ENCODE measurements at places on chromosomes 2 and 18.

DNA sequence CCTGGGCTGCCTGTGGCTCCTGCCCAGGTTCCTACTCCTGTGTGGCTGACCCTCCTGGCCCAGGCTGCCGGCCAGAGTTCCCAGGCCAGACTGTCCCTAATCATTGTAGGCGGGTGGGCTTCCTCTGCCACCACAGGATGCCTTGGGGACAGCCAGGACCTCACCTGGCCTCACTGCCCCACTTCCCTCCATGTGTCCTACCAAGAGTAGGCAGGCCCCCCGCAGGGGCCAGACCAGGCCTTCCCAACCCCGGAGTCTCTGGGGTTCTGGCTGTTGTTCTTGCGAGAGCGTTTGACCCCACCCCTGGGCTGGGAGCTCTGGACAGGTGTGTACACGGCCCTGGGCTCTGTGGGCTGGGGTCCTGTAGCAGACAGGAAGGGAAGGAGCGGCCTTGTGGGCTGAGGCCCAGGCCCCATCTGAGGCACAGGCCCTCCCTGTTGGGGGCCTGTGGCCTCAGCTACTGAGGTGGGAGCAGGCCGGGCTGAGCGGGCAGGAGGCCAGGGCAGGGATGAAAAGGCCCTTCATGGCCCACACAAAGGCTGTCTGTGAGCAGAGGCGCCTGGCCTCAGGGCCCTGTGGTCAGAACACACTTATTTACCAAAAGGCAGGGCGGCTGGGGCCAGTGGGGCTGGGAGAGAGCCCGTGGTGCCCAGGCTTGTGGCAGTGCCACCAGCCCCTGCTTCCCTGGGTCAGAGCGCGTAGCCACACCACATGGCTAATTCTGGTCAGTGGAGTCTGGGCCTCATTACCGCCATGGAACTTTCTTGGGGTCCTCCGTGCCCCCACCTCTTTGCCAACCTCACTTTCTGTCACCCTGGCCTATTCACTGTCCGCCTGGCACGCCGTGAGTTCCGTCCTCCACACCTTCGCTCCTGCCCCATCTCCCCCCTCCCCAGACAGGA is 2.0 kb downstream of the SNORC start:
- peak; percentile 75 for DNase-seq

DNA sequence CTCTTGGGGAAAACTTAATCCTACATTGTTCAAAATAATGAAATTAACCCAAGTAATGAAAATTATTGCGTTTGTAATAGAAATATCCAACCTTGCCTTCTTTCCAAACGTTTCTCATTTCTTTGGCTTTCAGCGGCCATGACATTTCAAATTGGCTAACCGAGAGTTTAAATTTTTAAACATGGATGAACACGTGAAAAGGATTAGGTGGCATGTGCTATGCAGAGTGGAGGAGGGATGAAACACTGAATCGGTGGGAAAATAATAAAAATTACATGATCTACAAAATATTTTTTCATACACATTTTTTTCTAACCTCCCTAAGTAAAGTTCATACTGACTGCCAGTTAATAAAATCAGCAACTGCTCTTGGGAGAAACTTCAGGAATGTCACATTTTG is 728.4 kb upstream of the PKDCC start:
- no peak for DNase-seq

- DNase-seq: no peak
Measured at GRCh38 chr18:35610089-35610488, 28.5 kb downstream of the GALNT1 start.

DNA sequence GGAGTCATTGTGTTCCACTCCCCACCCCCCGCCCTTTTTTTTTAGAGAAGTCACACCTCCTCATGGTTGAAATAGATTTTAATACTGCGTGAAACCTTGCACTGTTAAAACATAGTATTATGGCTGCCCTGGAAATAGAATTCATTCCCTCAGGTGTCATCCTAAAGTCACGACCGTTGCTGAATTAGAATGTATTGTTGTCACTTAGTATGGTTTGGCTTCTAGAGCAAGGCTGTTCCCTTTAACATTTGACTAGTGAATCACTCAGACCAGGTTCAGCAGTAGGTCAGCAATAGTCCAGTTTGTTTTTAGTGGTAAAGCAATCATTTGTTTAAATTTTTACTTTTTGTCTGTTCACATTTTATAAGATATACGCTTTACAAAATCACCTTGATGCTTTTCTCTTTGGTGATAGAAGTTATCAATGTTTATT is 1.2 kb downstream of the BABAM2 start:
- no peak for DNase-seq

- DNase-seq: no peak
Measured at GRCh38 chr2:182349268-182349667, 77.6 kb downstream of the PDE1A start.

GRCh38 chr2:127080938-127081755 is 25.8 kb downstream of the BIN1 start:
- DNase-seq: peak; percentile 73

DNA sequence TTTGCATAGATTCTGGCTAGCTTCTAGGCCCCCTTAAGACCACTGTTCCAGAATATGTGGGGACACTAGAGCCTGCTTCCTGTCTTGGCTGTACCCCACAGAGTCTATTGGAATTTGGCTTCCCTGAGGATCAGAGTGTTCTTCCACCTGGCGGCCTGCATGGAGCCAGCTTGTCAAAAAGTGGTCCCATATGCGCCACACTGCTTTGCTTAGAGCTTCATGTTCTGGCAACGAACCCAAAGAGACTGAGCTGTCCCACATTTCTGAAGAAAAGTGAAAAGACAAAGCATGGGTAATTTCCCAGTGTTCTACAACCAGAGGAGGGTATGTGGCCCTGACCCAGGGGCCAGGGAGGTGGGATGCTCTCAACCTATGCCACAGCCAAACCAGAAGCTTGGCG is 52.7 kb upstream of the FZD7 start:
- DNase-seq: no peak

DNA sequence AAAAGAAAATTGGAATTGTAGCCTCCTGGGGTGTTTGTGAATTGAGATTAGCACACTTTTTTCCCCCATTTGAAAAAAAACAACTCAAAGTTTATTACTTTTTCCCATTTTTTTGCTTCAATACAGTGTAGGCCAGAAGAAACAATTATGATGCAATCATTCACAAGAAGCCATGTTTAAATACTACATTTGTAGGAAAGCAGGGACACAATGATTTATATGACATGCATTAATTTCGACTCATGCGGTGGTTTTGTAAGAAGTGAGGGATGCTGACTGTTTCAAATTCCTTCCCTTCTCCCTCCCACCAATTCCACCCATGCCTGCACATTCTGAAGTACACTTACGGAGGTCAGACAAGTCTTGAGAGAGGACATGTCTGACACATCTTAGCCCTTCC is 774.2 kb upstream of the FSHR start:
- no peak for DNase-seq

GRCh38 chr2:145066151-145066661 is 546.3 kb upstream of the ZEB2 start:
- peak; percentile 2 for DNase-seq

- no peak for DNase-seq
Measured at GRCh38 chr2:215751200-215751910, 262.0 kb downstream of the MREG start.

- no peak for DNase-seq
Measured at GRCh38 chr2:173462892-173463840, 108.5 kb downstream of the CDCA7 start.

- no peak for DNase-seq
Measured at GRCh38 chr2:100778637-100779450, 41.1 kb upstream of the NPAS2 start.

DNA sequence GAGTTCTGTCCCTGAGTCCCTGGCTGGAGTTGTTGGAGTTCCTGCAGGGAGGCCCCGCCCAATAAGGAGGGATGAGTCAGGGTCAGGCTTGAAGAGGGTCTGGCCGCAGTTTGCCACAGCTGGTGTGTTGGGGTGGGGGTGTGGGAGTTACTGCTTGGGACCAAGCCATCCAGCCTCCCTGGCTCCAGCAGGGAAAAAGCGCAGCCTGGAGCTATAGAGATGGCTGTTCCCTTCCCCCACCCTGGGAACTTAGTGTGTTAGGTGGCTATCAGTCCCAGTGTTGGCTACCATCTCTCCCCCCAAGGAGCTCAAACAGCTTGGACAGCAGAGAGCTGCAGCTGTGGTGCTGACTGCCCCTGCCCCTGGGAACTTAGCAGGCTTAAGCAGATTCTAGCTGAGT is 13.2 kb upstream of the TANK start:
- no peak for DNase-seq

GRCh38 chr18:11310476-11311086 is 161.2 kb upstream of the PIEZO2 start:
- no peak for DNase-seq

DNA sequence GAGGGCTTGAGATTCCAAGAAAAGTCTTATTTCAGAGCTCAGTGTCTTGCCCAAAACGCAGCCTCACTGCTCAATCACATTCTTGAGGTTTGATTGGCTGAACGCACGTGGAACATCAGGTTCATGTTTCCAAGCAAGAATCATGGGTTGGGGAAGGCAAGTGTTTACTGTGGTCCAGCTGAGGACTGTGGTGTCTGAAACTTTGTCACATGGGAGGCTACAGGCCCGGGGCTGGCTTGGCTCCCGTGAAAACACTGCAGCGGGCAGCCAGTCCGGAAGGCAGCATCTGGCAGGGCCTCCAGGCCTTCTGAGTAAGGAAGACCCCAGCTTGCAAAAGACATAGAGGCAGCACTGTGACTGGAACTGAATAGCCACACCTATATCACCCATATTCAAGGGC is 84.7 kb downstream of the POLR1A start:
- DNase-seq: peak; percentile 46

- DNase-seq: no peak
Measured at GRCh38 chr2:113218283-113219091, 44.7 kb downstream of the PSD4 start.

DNA sequence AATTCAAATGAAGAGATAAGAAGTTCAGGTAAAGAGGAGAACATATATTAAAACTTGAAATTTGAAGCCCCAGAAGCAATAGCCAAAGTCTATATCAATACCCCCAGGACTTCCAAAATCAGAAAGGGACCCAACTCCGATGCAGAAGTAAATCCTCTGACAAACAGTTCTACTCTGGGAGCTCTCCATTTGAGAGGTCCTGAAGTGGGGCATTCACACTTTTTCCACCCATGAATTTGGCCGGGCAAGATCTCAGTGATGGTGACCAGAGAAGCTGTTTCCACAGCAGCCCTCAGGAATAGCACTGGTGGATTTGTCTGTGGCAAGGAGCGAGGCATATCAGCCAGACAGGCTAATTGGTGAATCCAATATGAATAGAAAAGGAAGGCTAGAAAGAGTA is 313.6 kb upstream of the MC4R start:
- DNase-seq: no peak

GRCh38 chr2:72014831-72015230 is 132.8 kb downstream of the CYP26B1 start:
- no peak for DNase-seq

DNA sequence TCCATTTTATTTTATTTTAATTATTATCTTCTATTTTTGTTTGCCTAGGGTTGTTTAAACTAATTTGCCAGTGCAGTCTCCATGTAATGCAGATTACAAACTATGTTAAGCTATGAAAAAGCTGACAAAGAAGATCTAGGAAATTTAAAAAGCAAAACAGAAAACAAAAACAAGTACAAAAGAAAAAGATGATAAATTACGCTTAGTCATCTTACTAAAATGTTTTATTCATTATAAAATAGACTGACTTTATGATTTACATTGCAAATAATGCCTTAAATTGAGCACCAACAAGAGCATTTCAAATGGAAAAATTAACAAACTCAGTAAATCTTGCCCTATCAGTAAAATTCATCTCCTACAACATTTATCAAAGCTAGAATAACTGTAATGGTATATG is 52.9 kb downstream of the LRPPRC start:
- no peak for DNase-seq

- no peak for DNase-seq
Measured at GRCh38 chr2:10274376-10274775, 28.3 kb upstream of the HPCAL1 start.

- no peak for DNase-seq
Measured at GRCh38 chr18:22282311-22283115, 113.1 kb downstream of the GATA6 start.

DNA sequence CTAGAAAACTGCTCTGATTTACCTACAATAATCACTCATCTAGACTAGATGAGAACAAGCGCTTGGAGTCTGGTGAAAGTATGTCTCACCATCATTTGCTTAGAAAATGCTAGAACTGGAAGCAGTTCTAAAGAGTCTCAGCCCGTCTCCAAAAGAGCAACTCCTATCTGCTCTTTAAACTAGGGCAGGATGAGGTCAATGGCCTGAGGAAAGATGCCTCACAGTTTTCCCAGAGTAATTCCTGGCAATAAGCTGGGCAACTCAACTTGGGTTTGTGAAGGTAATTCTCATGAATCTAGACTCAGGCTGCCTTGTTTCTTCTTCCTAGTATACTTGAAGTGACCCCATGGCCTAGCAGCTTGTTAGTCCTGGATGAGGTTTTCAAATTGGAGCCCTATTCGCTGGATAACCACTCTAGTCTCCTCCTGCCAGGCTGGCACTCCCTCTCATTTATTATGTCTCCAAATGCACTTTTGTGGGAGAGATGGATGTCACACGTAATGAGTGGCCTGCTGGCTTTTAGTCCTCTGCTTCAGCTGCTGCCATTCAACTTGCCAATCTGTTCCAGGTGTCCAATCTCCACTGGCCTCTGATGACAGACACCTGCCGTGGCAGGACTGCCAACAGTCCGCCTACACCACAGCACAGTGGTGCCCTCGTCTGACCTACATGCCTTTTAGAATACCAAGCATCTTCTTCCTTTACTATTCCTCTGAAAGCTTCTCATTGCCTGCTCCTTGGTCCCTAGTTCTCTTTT is 80.9 kb downstream of the CABYR start:
- DNase-seq: no peak

DNA sequence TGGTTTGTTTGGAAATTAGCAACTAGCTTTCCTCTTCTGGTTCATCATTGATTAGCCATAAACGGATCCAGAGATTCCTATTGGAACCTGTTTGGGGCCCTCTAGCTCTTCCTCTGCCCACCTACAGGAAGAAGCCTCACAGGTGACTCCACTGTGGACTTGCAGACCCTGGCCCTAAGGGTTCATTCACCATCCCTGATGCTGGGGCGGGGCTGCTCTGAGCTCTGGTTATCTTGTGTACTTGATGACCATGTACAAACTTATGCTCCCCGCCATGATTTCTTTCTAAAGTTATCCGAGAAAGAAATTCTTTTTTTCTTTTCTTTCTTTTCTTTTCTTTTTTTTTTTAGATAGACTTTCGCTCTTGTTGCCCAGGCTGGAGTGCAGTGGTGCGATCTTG is 33.9 kb upstream of the INHBB start:
- DNase-seq: no peak

GRCh38 chr2:182866095-182866460 is 359 bp downstream of the FRZB start:
- DNase-seq: no peak

- DNase-seq: peak; percentile 52
Measured at GRCh38 chr2:118309257-118309945, 221.1 kb downstream of the INSIG2 start.

GRCh38 chr2:124589971-124590370 is 564.9 kb downstream of the CNTNAP5 start:
- DNase-seq: no peak

DNA sequence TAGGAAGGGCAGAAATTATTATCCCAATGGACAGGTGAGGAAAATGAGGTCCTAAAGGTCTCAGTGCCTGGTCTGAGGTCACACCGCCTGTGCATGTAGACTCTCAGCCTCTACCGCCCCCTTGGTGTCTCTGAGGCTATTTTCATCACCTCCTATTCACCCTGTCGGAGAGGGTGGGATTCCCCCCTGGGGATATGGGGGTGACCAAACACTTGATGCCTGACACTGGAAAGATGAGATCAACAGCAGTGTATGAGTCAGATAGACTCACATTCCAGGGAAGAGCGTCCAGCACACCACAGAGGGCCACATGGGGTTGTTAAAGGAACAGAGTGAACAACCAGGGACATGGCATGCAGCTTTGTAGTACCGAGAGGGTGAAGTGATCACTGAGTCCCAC is 199.7 kb downstream of the SMAD2 start:
- no peak for DNase-seq
